ENCODE measurements at places on chromosomes 4 and X.
A peak's percentile ranks its signal among the peaks of the same experiment; 100 is the strongest.

- H3K4me3 ChIP-seq, result peak overlapping the region; percentile 78
- H3K4me1 ChIP-seq, result peaks cover 15% of the 10 kb centered on the region
- peaks cover 32% of the 10 kb centered on the region for H3K36me3 ChIP-seq
Observed at GRCh38 chrX:49072712-49073095, 1.1 kb downstream of the PRAF2 start.

DNA sequence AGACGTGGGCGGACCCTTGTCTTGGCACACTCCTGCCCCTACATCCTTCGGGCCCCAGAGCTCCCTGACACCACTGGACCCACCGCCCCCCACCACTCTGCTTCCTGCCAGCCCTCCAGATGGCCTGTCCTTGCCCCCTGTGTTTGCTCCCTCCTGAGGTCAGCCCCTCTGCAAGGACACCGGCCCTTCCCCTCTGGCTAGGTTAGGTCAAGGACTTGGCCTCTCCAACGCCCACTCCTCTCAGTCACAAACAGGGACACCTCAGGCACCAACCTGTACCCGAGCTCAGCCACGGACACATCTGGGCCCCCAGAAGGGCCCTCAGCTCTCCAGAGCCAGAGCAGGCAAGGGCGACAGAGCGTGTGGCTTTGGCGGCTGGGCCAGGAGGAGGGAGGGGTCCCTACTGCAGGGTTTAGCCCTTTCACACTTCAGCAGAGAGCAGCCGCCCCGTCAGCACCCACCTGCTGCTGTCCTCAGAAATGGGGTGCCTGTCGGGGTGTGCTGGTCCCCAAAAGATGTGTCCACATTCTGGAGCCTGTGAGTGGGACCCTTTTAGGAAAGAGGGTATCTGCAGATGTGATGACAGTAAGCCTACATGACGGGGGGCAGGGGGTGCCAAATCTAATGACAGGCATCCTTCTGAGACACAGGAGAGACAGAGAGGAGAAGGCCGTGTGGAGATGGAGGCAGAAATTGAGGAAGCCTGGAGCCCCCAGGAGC is 23.5 kb upstream of the DUSP9 start:
- H3K4me3 ChIP-seq, result no peak overlapping the region
- no peak for DNase-seq
- no peaks in the 10 kb centered on the region for H3K36me3 ChIP-seq
- no peaks in the 10 kb centered on the region for H3K4me1 ChIP-seq
- H3K27me3 ChIP-seq, result peaks cover 2% of the 10 kb centered on the region

DNA sequence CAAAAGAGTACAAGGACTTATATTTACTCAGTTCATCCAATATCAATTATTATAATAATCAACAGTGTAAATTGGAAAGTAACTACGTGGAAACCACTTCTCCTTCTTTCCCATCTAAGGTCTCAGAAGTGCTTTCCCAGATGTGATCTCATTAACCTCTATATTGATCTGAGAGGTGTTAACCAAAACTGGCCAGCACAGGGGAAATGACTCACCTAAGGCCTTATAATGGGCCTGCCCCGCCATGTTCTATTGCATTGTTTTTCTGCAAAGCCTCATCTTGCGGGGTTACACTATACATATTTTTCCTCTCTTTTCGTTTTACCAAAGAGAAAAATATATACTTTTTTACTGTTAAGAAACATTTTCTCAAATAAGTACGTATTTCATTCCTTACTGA is 20.5 kb downstream of the RAB40A start:
- no peak overlapping the region for H3K4me3 ChIP-seq
- H3K27ac ChIP-seq, result no peak overlapping the region
- H3K4me1 ChIP-seq, result no peaks in the 10 kb centered on the region
- no peak for DNase-seq

- no peaks in the 10 kb centered on the region for H3K36me3 ChIP-seq
- no peak overlapping the region for H3K4me3 ChIP-seq
- H3K27ac ChIP-seq, result no peak overlapping the region
- peaks cover 5% of the 10 kb centered on the region for H3K27me3 ChIP-seq
Observed at GRCh38 chr4:185722029-185722316, 90.0 kb downstream of the SORBS2 start.

DNA sequence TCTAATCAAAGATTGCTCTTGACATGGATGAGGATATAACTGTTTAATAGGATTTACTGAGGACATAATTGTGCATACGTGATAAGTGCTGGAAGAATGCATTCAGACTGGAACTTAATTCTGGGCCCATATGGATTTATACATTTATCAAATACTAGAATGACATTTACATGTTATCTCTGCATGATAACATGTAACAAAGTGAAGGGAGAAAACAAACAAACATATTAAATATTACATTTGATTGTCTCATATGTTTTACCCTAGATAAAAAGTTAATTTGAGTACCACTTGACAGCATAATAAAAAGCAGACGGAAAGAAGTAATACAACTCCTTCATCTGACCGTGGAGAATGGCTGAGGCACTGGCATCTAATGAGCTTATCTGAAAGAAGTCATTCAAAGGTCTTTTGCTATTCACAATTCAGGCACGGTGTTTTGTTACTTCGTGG is 297.8 kb downstream of the PPP3CA start:
- H3K4me1 ChIP-seq, result peaks cover 6% of the 10 kb centered on the region
- no peak overlapping the region for H3K27ac ChIP-seq
- H3K4me3 ChIP-seq, result no peak overlapping the region
- H3K27me3 ChIP-seq, result no peaks in the 10 kb centered on the region
- no peak for DNase-seq

DNA sequence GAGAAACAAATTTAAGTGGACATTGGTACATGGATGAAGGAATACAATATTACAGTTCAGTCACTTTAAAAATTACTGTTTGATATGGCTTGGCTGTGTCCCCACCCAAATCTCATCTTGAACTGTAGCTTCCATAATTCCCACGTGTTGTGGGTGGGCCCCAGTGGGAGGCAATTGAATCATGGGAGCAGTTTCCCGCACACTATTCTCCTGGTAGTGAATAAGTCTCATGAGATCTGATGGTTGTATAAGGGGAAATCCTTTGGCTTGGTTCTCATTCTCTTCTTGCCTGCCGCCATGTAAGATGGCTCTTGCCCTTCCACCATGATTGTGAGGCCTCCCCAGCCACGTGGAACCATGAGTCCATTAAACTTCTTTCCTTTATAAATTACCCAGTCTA is 804.2 kb upstream of the FRG1 start:
- H3K27ac ChIP-seq, result no peak overlapping the region
- no peak overlapping the region for H3K4me3 ChIP-seq
- no peaks in the 10 kb centered on the region for H3K27me3 ChIP-seq
- no peaks in the 10 kb centered on the region for H3K36me3 ChIP-seq

- peaks cover 5% of the 10 kb centered on the region for H3K4me1 ChIP-seq
- H3K4me3 ChIP-seq, result no peak overlapping the region
- no peak overlapping the region for H3K27ac ChIP-seq
- no peak for DNase-seq
- peaks cover 8% of the 10 kb centered on the region for H3K27me3 ChIP-seq
Observed at GRCh38 chr4:121472937-121473721, 92.3 kb upstream of the QRFPR start.

DNA sequence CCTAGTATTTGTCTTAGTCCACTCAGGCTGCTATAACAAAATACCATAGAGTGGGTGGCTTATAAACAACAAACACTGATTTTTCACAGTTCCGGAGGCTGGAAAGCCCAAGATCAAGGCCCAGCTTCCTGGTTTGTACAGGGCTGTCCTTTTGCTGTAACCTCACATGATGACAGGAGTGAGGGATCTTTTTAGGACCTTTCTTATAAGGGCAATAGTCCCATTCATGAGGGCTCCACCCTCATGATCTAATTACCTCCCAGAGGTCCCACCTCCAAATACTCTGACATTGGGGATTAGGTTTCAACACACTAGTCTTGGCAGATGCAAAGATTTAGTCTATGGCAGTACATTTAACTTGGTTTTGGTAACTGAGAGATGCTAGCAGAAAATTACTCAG is 20.9 kb downstream of the GPAT3 start:
- no peaks in the 10 kb centered on the region for H3K36me3 ChIP-seq
- DNase-seq, result no peak
- H3K27ac ChIP-seq, result no peak overlapping the region

- no peaks in the 10 kb centered on the region for H3K27me3 ChIP-seq
- no peaks in the 10 kb centered on the region for H3K36me3 ChIP-seq
- no peak overlapping the region for H3K4me3 ChIP-seq
- H3K4me1 ChIP-seq, result no peaks in the 10 kb centered on the region
- DNase-seq, result no peak
- H3K27ac ChIP-seq, result no peak overlapping the region
Observed at GRCh38 chr4:188455062-188455752, 316.0 kb downstream of the TRIML1 start.

- no peaks in the 10 kb centered on the region for H3K27me3 ChIP-seq
- DNase-seq, result no peak
- no peaks in the 10 kb centered on the region for H3K4me1 ChIP-seq
- no peak overlapping the region for H3K27ac ChIP-seq
- no peaks in the 10 kb centered on the region for H3K36me3 ChIP-seq
- H3K4me3 ChIP-seq, result no peak overlapping the region
Observed at GRCh38 chrX:128992107-128992971, 531.0 kb downstream of the SMARCA1 start.

GRCh38 chr4:123649645-123650391 is 253.2 kb downstream of the SPRY1 start:
- H3K4me3 ChIP-seq, result no peak overlapping the region
- no peaks in the 10 kb centered on the region for H3K36me3 ChIP-seq
- no peaks in the 10 kb centered on the region for H3K4me1 ChIP-seq
- H3K27ac ChIP-seq, result no peak overlapping the region
- H3K27me3 ChIP-seq, result peaks cover 11% of the 10 kb centered on the region

DNA sequence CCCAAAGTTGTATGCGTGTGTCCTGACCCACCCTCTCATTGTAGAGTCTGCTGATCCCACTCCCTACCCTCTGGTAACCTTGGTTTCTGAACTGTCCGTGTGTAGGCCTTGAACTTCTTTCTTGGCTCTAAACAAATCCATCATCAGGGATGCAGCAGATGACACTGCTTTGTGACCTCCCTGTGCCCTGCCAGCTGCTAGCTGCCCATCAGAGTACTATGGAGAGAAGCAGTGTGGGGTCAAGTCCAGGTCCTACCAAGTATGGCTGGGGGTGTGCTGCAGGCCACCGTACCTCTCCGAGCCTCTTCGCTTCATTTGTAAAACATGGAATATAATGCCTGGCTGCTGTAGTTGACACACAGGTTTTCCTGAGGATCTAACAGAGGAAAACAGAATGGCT is 183.5 kb upstream of the RBPJ start:
- peak overlapping the region; percentile 18 for H3K27ac ChIP-seq
- no peak overlapping the region for H3K4me3 ChIP-seq
- H3K36me3 ChIP-seq, result peaks cover 32% of the 10 kb centered on the region
- no peak for DNase-seq

DNA sequence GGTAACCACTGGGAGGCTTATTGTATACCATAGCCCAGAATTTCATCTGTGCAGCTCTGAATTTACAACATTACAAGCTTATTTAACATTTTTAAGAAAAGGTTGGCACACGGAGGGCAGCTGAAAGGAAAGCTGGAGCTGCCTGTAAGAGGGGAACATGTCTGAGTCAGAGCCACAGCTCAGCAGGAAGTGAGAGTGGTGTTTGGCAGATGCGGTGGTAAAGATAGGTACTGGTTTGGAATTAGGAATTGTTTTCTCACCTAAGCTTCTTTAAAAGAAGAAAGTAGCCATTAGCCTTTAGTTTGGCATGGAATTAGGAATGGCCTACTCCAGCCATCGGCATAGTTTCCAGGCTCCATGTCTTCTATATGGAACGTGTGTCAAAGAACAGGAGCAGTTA is 172.5 kb upstream of the ANXA3 start:
- peaks cover 2% of the 10 kb centered on the region for H3K27me3 ChIP-seq
- H3K36me3 ChIP-seq, result no peaks in the 10 kb centered on the region
- no peak overlapping the region for H3K4me3 ChIP-seq
- no peaks in the 10 kb centered on the region for H3K4me1 ChIP-seq
- H3K27ac ChIP-seq, result no peak overlapping the region

DNA sequence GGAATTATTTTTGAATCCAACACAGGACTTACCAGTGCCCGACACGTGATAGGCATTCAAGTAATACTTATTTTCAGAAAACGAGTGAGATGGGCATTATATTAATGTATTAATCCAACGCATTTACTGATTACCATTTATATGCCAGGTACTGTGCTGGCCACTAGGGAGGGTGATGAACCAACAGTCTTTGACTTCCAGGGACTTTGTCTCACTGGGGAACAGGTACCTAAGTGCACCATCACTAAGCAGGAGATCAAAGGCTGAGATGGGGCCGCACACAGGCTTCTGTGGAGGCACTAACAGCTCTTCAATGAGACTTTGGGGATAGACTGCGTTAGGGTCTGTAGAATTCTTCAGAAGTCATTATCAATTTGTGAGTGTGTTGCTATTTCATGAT is 5.7 kb upstream of the TADA2B start:
- no peak for DNase-seq
- H3K4me3 ChIP-seq, result no peak overlapping the region
- H3K27me3 ChIP-seq, result peaks cover 10% of the 10 kb centered on the region
- H3K4me1 ChIP-seq, result peaks cover 7% of the 10 kb centered on the region
- peaks cover 3% of the 10 kb centered on the region for H3K36me3 ChIP-seq

DNA sequence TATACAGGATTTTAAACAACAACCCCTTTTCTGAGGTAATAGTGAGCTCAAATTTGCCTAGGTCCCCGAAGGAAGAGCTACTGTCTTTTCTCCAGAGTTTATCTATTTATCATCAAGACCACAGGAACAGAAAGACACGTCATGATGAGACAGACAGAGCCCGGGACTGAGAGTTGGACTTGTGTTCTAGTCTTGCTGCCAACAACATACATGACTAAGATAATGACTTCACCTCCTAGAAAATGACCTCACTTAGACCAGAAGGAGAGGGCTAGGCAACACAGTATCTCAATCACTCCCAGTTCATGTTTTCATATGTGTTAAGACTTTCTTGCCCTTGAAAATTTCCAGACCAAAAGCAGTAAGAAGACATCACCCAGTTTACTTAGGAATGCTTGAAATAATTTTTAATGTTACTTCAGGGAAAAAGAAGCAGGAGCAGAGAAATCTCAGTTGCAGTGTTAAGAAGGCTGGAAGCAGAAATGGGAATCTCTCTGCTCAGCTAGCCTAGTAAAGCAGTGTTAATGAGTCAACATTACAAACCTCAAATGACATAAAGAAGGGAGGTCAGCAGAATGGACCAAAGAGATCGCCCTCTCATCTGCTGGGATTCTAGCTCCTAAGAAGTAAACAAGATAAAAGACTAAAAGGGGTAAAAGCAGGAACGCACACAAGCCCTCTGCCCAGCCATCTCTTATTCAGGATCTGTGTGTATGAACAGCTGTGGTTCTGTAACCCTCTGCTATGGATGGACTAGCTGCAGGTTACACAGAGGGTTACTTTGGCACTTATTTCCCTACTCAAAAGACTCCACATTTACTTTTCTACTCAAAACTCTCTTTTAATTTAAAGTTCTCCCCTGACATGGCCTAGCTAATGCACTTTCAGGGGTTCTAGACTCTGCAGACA is 24.8 kb downstream of the PDGFC start:
- H3K4me3 ChIP-seq, result no peak overlapping the region
- H3K4me1 ChIP-seq, result no peaks in the 10 kb centered on the region
- H3K27ac ChIP-seq, result no peak overlapping the region
- DNase-seq, result no peak
- H3K27me3 ChIP-seq, result no peaks in the 10 kb centered on the region

- peak overlapping the region; percentile 33 for H3K4me3 ChIP-seq
- no peaks in the 10 kb centered on the region for H3K36me3 ChIP-seq
- no peak overlapping the region for H3K27ac ChIP-seq
Observed at GRCh38 chrX:31266203-31267076, 194.6 kb upstream of the FTHL17 start.
